ENCODE measurements at places on chromosomes 1 and 21.

- DNase-seq, result no peak
Observed at GRCh38 chr1:115755456-115756370, 12.8 kb downstream of the CASQ2 start.

DNA sequence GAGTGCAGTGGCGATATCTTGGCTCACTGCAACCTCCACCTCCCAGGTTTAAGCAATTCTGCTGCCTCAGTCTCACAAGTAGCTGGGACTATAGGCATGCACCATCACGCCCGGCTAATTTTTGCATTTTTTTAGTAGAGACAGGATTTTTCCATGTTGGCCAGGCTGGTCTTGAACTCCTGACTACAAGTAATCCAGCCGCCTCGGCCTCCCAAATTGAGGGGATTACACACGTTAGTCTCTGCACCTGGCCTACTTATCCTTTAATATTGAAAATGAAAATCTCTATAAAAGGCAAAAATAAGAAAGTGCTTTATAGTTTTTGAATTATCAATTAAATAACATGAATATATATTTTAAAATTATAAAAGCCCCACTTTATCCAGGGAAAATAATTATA, 190.6 kb downstream of the DPYD start:
- no peak for DNase-seq

DNA sequence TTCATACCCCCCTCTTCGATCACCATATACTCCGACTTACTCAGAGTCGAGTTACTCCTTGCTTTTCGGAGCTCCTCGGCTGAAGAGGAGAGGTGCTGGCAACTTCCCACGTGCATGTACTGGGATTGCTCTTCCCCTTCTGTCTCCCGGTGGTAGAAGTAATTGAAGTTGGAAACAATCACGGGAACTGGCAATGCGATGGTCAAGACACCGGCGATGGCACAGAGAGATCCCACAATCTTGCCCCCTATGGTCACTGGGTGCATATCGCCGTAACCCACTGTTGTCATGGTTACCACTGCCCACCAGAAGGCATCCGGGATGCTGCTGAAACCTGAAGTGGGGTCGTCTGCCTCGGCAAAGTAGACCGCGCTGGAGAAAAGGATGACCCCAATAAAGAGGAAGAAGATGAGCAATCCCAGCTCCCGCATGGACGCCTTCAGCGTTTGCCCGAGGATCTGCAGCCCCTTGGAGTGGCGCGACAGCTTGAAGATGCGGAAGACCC, 1.5 kb downstream of the KCNA3 start:
- no peak for DNase-seq

DNA sequence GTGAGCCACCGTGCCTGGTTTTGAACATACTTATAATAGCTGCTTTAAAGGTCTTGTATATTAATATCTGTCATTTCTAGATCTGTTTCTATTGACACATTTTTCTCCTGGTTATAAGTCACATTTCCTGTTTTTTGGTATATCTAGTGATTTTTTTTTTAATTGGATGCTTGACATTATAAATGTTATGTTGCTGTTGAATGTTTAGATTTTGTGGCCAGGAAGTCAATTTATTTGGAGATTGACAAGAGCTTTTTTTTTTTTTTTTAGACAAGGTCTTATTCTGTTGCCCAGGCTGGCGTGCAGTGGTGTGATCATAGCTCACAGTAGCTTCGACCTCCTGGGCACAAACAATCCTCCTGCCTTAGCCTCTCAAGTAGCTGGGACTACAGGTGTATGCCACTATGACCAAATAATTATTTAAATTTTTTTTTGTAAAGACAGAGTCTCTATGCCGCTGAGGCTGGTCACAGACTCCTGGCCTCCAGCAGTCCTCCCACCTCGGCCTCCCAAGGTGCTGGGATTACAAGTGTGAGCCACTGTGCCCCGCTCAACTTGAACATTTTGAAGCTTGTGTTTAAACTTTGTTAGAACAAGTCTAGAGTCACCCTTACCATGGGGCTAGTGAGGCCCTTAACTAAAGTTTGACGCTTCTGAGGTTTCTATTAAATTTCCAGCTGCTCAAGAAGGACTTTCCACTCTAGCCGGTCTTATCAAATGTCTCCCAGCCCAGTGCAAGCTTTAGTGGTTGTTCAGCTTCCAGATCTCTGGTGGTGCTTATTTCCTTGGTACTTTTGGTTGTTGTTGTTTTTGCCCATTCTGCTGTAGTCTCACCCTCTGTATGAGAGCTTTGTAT, 8.6 kb upstream of the CHI3L2 start:
- DNase-seq, result no peak

GRCh38 chr21:33848249-33848953, 67.2 kb downstream of the ATP5PO start:
- no peak for DNase-seq

Measured in HFFc6 (cell line).